PC-9 (cell line): ENCODE measurements at places on chromosomes 5 and 9.

DNA sequence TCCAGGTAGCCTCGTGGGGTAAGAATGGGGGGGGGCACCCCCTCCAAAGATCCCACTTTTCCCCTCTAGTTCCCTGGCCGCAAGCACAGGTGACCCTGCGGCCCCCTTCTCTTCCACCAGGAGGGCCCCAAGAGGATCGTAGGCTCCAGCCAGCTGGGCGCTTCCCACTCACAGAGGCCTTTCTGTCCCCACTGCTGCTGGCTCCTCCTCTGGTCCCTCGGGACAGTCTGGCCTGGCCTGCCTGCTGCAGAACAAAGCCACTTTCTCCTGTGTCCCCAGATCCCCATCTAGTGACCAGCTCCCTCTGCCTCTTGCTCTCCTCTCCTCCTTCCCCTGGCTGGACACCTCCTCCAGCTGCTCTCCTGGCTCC lies 534 bp upstream of the SAPCD2 start:
- DNase-seq = no peak

GRCh38 chr5:179287071-179287470 lies 58.2 kb downstream of the ADAMTS2 start:
- DNase-seq = no peak

DNA sequence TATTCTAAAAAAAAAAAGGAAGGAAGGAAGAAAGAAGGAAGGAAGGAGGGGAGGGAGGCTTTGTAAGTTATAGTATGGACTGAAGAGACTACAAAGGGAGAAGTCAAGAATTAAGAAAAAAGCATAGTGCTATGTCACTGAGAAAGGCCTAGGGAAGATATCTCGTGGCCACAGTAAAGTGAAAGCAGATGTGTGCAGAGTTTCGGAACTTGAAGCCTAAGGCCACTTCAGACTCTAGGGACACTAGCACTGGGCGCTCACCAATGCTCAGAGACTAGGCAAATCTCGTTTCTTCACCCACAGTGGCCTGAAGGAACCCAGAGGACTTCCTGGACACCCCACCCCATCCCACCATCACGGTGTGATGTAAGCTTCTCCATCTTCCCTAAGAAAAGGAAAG lies 181.4 kb upstream of the TRPM3 start:
- DNase-seq = no peak

GRCh38 chr9:38026021-38026809 lies 42.8 kb downstream of the SHB start:
- DNase-seq = peak; percentile 61

DNA sequence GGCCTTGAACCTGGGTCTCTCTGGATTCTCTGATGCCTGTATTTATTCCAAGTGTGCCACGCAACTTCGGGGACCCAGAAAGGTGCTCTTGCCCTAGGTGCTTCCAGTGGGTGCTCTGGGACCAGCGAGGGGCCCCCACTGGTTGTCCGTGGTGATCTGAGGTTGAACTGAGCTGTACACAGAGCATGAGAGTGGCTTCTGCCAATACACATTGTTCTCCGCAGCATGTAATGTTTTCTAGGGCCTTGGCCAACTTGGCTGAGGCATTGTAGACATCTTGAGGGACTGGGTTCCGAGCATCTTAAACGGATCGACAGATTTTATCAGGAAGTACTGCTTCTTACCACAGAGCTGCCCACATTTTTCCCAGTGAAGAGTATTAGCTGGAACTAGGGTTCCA lies 117.9 kb downstream of the MTX3 start:
- DNase-seq = no peak

- no peak for DNase-seq
Measured at GRCh38 chr5:3694819-3695218, 99.2 kb downstream of the IRX1 start.

DNA sequence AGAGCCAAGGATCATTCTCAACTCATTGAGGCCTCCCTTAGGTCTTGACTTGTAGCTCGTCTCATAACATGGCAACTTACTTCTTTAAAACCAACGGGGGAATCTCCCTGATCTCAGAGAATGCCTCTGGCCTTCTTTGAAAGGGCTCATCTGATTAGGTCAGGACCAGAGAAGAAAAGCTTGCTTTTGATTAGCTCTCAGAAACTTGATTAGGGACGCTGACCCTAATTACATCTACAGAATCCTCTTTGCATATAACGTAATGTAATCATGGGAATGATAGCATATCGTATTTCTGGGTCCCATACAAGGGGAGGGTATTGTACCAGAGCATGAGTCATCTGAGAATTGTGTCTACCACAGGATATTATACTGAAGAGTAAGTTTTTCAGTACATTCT lies 125.1 kb upstream of the SH3GL2 start:
- DNase-seq = no peak

DNA sequence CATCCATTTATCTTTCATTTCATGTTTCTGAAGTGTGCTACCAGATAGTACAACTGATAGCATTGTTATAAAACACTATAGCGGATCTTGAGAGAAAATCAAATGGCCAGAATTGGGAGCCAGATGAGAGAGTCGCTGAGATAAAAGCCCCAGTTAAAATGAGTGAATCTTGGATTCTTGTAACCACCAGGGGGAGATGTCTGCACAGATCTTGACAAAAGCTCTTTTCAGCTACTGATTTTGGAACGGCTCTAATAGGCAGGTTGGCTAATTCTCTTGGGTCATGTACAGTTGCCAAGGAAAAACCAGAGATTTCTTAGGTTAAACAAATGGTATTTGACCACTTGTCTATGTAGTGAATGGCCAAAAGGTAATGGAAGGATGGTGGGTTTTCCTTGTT lies 21.7 kb downstream of the F2RL2 start:
- no peak for DNase-seq

DNA sequence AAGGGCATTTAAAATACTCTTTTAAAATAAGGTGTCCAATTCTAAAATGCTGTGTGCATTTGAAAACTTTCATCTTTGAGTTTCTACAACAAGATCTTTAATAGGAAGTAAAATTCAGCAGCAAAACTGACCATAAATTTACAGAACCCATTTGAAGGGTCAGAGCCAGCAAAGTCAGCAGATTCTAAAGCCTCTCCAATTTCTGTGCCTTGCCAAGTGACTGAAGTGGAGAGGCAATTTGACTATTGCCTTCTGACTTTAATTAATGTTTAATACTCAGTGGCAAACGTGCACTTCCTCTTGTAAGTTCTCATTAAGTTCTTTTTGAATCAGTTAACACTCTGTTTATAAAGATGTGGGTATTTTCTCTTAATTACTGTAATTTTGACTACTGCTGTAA lies 155.2 kb downstream of the BAAT start:
- DNase-seq = no peak

- no peak for DNase-seq
Measured at GRCh38 chr9:2253636-2254580, 238.8 kb downstream of the SMARCA2 start.

DNA sequence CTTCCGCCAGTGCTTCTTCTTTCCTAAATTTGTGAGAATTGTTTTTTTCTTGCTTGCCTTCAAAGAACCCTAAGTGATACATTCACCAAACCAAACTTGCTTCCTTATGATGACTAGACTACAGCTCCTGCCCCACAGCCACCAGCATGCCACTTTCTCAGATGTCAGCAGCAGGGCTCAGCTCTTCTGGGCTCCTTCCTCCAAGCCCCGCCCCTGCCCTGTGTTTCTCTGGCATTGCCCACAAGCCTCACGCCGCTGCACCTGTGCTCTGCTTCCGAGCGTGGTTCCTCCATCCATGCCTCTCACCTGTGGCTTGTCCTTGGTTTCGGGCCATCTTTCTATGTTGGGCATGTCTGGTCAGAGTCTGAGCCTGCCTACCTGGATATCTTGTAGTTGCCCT lies 10.6 kb downstream of the UNC5A start:
- DNase-seq = peak; percentile 42

DNA sequence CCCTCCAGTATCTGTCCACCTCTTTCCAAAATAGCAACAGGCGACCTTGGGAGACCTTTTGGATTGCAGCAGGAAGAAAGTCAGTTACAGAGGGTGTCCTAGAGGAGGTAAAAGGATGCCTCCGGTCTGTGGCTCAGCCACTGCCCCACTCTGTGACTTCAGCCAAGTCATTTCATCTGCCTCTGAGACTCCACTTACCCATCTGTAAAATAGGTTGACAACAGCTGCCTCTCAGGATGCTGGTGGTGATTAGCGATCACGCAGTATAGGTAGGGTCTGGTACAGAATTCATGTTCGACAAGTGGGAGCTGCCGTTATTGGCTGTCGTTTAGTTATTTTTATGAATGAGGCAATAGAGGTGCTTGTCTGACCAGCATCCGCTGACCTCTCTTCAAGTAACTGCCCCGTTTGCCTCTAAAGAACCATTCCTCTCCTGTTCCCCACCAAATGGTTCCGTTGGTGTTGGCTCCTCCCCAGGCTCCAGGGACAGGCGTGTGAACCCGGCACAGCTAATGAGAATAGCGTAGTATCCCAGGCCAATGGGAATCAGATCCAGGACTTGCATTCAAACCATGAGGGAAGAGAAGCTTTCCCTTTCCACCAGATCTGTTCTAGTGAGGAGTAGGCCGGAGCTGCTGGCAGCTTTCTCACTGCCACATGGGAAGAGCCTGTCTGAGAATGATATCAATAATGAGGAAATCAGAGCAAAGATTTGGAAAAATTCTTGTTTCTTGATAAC lies 64.1 kb downstream of the SMIM23 start:
- no peak for DNase-seq

GRCh38 chr5:84372066-84372695 lies 12.5 kb downstream of the EDIL3 start:
- no peak for DNase-seq

GRCh38 chr5:39624890-39625289 lies 200.1 kb upstream of the DAB2 start:
- no peak for DNase-seq

DNA sequence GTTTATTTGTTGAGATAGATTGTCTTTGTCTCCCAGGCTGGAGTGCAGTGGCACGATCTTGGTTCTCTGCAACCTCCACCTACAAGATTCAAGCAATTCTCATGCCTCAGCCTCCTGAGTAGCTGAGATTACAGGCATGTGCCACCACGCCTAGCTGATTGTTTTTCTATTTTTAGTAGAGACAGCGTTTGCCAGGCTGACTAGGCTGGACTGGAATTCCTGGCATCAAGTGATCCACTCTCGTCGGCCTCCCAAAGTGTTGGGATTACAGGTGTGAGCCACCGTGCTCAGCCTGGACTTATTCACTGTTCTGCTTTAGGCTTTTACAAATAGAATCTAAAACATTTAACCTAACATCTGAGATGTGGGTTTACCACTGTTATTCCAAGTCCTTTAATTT lies 91.3 kb downstream of the COMMD10 start:
- no peak for DNase-seq

DNA sequence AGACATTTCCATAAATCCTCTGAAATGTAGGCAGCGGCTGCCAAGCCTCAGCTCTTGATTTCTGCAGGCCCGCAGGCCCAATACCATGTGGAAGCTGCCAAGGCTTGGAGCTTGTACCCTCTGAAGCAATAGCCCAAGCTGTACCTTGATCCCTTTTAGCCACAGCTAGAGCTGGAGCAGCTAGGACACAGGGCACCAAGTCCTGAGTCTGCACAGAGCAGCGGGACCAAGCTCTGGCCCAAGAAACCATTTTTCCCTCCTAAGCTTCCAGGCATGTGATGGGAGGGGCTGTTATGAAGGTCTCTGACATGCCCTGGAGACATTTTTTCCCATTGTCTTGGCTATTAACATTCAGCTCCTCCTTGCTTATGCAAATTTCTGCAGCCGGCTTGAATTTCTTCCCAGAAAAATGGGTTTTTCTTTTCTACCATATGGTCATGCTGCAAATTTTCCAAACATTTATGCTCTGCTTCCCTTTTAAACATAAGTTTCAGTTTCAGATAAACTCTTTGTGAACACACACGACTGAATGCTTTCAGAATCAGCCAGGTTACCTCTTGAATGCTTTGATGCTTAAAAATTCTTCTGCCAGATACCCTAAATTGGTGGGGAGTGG lies 14.4 kb upstream of the ZFR start:
- DNase-seq = no peak

- no peak for DNase-seq
Measured at GRCh38 chr5:68194386-68194785, 21.2 kb upstream of the PIK3R1 start.

- no peak for DNase-seq
Measured at GRCh38 chr9:4706971-4707622, 27.7 kb downstream of the CDC37L1 start.

DNA sequence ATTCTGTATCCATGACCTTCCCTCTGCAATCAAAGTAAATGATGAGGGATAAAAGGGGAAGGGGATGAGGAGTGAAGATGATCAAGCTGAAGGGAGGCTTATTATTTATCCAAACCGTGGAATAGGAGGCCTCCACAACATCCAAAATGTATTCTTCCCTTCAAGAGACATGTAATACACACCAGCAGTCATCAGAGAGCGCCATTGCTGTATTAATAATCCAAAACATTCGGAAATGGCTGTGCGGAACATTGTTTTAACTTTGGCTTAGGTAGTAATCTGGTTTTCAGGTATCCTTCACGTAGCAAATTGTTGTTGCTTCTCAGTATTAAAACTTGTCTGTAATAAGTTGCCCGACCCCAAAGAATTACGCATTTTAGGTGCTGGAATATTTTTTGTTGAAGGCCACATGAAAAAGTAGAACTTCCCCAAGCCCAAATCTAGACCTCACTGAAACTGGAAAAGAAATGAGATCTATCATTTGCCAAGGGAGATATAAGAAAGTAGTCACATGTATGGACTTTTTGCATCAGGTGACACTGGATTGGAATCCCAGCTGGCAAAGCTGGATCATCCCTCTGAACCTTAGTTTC lies 2.6 kb upstream of the BOD1 start:
- DNase-seq = peak; percentile 48

DNA sequence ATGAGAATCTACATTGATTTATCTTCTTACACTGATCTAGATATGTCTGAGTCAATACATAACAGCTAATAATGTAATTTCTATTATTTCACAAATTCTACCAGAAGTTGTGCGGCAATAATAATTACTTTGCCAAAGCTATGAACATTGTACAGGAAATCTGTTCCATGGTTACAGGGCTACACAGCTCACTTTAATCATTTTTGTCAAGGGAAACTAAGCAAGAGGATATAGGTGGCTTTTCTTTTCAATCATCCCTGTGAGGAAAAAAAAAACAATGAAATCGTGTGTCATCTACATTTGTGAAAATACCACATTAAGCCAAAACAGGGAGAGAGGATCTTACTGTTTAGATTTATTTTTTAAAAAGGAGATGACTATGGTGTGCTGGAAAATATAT lies 717.4 kb downstream of the NR2F1-AS1 start:
- DNase-seq = no peak

GRCh38 chr9:120882935-120883607 lies 6.1 kb upstream of the PHF19 start:
- peak; percentile 77 for DNase-seq

- DNase-seq = no peak
Measured at GRCh38 chr9:15277400-15278090, 29.5 kb downstream of the TTC39B start.

- DNase-seq = peak; percentile 99
Measured at GRCh38 chr5:80246995-80247729, 8.7 kb downstream of the SERINC5 start.
